Amniotic epithelial cell (primary cell): ENCODE measurements at places on chromosomes 7 and 10.

- DNase-seq, result no peak
Measured at GRCh38 chr10:122050811-122051210, 61.8 kb downstream of the TACC2 start.

GRCh38 chr7:42414941-42415505, 178.0 kb upstream of the GLI3 start:
- no peak for DNase-seq

DNA sequence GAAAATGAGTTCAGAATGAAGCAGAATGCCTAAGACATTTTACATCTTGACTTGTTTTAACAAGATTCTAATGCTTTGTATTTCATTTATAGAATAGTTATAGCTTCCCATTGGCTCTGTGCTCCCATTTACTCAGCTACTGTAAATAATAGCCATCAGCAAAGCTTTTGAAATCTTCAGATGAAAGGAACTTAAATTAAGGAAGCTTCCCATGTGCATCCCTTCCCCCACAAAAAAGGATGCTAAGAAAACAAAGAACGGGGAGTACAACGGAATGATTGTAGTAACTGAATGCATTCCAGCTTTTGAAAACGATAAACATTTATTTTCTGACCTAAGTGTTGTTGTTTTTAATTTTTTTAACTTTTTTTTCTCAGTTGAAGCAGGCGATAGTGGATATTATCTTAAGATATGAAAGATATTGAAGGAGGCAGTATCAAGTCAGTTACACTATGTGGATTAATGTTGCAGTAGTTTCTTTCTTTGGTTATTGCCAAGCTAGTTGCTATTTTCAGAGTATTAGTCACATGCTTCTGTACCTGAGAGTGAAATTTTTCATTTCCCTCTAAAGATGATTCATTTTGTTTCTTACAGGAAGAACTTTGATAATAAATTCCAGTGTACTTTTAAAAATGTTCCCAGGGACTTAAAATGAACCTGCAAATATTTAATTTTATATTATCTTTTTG, 129.2 kb downstream of the KCND2 start:
- DNase-seq, result peak; percentile 83

- no peak for DNase-seq
Measured at GRCh38 chr7:12089951-12090756, 120.9 kb upstream of the TMEM106B start.

DNA sequence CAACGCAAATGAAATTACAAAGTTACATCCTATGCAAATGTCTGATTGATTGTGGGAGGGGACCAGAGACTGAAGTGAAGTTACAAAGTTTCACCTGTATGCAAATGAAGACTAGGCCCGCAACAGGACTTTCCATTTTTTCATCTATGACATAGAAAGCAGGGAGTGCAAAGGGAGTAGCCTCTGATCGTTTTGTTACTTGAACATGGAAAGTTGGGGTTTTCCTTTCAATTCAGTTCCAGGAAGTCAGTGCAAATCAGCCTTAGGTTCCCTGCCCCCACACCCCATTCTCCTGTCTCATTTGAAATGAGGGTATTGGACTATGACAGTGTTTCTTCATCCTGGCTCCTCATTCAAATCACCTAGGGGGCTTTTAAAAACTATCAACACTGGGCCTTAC, 96.9 kb upstream of the HABP2 start:
- no peak for DNase-seq

GRCh38 chr10:43421519-43421918, 12.5 kb upstream of the HNRNPF start:
- no peak for DNase-seq

- DNase-seq, result no peak
Measured at GRCh38 chr10:120887482-120887881, 36.3 kb downstream of the WDR11 start.

DNA sequence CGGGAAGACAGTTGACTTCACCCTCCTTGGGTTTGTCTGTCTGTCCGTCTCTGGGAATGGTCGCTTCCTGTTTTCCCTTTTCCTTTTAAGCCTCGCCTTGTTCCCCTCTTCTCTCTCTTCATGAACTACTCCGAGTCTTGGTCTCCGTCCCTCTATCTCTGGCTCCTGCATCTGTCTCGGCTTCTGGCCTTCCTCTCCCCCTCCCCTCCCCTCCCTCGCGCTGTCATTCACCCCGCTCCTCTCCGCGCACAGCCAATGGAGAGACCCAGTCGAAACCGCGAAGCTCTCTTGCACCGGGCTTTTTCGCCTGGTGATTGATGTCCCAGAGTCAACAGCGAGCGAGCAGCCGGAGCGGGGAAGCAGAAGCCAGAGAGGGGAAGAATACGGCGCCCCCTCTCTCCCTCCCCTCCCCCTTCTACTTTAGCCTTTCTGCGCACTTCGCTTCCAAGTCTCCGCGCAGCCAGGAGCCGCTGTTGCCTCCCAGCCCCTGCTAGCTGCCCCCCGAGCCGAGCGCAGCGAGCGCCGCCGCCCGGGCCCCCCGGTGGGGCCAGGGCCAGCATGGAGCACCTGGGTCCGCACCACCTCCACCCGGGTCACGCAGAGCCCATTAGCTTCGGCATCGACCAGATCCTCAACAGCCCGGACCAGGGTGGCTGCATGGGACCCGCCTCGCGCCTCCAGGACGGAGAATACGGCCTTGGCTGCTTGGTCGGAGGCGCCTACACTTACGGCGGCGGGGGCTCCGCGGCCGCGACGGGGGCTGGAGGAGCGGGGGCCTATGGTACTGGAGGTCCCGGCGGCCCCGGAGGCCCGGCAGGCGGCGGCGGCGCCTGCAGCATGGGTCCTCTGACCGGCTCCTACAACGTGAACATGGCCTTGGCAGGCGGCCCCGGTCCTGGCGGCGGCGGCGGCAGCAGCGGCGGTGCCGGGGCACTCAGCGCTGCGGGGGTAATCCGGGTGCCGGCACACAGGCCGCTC, at the start of gene TLX1:
Gene TLX1, plus strand, starts transcription at position 317 of the 978 bp plus-strand sequence. Its CDS starts 242 bp downstream, at position 559.
- no peak for DNase-seq

DNA sequence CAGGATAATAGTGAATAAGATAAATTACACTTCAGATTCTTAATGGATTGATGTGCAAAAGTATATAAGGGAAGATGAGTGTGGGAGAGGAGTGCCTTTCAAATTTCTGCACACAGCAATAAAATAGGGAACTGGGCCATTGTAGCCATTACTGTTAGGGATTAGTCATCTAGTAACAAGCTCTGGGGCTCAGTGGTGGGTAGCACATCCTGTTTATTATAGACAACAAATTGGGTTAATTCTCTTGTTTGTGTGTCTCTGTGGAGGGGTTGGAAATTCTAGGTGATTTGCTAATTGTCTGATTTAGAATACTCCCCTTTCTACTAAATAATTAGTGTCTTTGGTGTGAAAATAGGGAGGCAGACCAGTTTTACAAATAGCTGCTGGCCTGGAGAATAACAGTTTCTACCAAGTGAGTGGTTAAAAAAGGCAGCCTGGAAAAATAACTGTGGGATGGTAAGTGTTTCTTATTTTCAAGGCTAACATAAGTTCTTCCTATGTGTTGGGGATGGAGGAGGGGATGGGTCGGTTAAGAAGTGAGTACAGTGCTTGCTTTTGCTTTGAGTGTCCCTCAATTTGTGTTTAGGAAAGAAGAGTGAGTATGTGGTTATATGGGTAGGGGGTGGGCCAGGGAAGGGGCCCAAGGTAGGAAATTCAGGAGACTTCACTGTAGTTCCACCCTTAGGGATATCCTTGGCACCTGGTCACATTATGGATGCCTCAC, 43.3 kb upstream of the TMEM248 start:
- no peak for DNase-seq

DNA sequence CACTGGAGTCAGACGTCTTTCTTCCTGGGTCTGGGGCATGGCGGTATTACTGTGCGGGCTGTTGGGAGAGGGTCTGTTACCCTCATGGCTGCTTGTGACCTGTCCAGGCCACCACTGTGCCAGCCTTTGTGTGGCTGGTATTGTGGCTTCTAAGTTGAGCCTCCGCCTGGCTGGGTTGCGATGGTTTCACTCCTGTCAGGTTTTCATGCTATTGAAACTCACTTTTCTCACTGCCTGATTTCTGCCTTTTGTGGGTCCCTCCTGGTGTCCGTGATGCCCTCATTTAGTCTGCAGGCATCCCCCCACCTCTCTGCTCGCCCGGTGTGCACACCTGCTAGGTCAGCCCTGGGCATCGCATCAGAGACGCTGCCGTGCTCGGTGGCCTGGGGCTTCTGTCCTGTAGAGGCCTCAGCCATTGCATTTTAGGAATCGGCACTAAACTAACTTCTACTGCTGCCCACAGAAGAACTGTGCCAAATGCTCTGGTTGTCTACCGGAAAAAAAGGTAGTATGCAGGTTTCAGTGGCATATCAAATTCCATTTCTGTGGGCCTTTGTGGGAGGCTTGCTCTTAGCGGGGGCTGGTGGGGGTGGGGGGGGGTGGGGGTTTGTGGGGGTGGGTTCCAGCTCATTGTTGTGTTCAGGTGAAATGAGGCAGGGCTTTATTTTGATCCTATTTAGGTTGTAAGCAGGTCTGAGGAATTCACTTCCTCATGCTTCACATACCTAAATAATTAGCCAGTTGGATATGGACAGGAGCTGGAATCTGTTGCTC, 64.3 kb downstream of the MGMT start:
- DNase-seq, result peak; percentile 68

- DNase-seq, result no peak
Measured at GRCh38 chr10:46052791-46053375, 6.8 kb upstream of the MSMB start.

DNA sequence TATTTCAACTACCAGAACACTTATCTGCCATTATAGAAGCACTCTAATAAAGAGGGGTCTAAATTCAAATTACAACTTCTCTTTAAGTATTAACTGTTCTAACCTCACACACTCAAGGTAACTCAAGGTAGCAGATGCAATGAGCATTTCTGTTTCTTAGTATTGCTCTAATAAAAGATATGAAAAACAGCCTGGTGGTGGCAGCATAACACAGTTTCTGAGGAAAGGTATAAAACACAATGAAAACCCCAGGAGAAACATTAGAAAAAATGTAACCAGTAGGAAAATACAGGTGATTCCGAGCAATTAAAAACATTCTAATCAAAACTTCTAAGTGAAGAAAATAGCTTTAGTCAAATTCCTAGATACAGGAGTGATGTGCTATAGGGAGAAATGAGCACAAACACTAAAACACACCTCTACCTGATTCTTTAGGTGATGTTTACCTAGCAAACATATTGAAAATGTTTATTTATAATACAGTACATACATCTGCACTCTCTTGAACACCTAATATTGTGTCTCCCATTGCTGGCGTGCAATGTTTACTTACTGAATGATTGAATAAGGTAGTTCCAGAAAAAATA, 3.5 kb downstream of the MKRN1 start:
- DNase-seq, result peak; percentile 38

GRCh38 chr10:21170216-21170615, 273.1 kb upstream of the NEBL start:
- no peak for DNase-seq

DNA sequence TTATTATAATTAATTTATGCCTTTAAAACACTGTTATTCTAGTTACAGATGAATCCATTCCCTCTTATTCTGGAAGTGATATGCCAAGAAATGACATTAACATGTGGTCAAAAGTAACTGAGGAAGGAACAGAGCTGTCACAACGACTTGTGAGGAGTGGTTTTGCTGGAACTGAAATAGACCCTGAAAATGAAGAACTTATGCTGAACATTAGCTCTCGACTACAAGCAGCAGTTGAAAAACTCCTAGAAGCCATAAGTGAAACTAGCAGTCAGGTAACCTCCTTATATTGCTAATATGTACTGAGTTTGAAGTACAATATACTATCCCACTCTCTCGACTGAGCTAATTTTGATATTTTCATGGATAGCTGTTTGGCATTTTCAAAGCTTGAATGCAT, 81.6 kb downstream of the CYP51A1 start:
- DNase-seq, result no peak

DNA sequence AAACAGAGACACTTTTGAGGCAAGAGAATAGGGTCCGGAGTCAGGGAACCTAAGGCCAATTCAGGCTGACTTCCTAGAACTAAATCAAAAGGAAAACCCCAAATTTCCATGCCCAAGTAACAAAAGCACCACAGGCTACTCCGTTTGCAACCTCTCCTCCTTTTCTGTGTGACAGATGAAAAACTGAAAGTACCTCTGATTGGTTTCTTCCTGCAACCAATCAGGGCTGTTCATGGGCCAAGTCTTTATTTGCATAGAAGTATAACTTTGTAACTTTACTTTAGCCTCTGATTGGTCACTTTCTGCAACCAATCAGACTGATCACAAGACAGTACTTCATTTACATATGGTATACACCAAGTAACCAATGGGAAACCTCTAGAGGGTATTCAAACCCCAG, 239.9 kb upstream of the KCND2 start:
- peak; percentile 35 for DNase-seq

DNA sequence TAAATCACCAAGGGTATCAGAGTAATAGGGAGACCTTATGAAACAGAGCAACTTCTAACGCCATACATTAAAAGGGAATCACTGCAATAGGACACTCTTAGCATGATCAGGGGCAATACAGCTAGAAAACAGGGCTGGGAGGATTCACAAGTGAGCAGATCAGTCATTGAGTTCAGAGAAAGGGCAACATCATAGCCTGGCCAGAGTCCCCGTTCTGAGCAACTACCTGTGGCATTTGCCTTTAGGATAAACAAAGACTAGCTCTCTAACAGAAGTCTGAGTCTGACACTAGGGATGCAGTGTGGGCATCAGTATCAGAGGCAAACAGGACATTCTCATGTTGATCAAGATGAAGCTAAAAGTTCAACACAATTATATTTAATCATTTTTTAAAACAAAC, 297.9 kb downstream of the DGKB start:
- DNase-seq, result no peak
